G401 (cell line): ENCODE measurements at places on chromosomes 6 and 20.
A peak's percentile ranks its signal among the peaks of the same experiment; 100 is the strongest.

DNA sequence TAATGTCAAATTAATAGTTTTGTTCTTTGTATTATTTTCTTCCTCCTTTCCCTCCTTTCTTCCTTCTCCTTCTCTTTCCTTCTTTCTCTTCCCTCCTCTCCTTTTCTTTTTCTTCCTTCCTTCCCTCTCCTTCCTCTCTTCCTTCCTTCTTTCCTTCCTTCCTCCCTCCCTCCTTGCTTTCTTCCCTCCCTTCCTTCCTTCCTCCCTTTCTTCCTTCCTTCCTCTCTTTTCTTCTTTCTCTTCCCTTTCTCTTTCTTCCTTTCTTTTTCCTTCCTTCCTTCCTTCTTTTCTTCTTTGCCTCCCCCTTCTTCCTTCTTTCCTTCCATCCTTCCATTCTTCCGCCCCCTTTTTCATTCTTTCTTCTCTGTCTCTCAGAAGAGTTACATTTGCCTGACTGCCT, 518.2 kb upstream of the ID4 start:
- no peak for DNase-seq

DNA sequence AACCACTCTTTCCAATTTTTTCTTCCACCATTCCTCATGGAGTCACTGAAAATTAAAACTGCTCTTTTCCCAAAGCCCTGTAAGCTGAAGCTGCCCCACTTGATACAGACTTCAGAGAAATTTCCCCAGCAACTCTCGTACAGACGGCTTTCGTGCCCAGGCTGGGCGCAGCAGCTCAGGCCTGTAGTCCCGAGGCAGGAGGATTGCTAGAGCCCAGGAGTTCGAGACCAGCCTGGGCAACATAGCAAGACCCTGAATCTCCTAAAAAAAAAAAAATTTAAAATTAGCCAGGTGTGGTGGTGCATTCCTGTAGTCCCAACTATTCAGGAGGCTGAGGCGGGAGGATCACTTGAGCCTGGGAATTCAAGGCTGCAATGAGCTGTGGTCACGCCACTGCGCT, 6.6 kb downstream of the PPDPF start:
- no peak for DNase-seq

DNA sequence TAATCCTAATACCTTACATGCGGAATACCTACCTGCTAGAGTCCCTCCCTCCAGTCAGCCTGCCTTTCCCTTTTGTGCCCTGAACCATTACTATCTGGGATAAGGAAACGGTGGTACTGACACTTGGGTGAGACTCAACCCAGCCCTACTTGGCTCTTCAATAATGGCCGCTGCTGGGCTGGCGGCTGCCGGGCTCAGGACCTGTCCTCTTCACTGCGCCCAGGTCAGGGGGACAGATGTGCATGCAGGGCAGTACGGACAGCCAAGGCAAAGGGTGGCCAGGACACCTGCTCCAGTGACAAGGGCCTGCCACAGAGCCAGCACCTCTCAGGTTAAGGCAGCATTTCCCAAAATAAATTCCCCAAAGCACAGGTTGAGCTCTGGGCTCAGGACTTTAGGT, 29.9 kb downstream of the UBE2V1 start:
- no peak for DNase-seq

- no peak for DNase-seq
These were observed 109.7 kb downstream of the SMLR1 start for GRCh38 chr6:130936933-130937332.

GRCh38 chr20:4490606-4491280, 231.0 kb upstream of the PRND start:
- no peak for DNase-seq

DNA sequence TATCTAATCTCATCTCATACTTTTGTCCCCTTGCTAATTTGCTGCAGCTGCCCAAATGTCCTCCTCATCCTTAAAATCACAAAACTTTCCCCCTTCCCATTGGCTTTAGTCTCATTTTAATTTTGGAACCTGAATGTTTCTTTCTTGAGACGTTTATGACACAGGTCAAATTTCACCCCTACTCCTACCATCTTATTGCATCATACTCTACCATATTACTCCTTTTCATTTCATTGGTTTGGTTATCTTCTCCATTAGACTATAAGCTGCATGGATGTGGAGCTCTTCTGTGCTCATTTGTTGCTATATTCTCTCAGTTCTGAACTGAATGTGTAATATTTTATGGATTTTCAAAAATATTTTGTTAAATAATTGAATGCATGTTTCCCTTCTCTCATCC, 688.6 kb downstream of the CBLN4 start:
- no peak for DNase-seq

DNA sequence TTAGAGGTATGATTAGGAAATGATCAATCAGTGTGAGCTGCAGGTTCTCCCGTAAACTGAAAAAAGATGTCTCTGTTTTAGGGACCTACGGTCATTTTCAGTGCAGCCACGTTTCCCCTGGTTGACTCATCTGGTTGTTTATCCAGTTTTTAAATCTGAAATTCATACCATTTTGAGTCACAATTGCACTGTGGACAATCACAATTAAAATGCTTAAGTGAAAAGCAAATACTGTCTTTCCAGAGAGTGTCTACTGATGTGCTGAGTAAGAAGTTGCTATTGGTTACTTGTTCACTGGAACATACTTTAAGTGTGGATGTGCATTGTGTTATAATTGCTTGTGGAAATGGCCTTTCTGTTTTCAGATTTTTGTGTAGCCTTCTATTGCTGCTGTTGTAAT, 305.1 kb upstream of the SASH1 start:
- no peak for DNase-seq

DNA sequence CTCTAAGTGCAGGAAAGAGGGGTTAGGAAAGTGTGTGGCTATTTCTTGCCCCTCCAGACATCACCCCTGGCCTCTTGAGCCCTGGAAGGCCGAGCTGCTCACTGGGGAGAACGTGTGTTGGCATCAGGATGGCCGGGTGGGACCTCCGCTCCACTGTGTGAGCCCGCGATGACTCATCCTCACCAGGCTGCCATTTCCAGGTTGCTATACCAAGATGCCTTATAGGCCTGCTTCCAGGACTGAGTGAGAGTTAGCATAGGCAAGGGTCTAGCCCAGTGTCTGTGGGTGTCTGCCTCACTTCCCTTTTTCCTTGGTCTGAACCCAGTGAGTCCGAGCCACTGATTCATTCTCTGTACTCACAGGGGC, 105.0 kb downstream of the MRPL14 start:
- no peak for DNase-seq

DNA sequence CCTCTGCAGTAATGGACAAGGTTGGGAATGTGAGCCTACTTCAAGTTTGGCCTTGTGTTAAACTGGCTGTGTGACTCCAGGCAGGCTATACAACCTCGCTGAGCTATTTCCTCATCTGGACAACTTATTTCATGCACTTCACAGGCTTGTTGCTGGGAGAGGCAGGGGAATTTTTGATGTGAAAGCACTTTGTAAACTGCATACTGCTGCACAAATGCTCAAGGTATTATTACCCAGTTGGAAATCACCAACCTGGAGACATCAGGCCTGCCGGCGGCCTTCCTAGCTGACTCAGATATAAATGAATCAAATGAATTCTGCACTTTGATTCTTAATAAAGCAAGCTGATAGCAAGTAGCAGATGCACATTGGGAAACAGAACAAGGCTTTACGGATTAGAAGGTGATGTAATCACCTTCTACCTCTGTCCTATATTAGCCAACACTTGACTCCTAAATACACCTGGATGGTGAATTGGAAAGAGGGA, 10.1 kb downstream of the JARID2 start:
- DNase-seq = peak; percentile 44

GRCh38 chr6:111096246-111096645, 8.9 kb downstream of the SLC16A10 start:
- no peak for DNase-seq

DNA sequence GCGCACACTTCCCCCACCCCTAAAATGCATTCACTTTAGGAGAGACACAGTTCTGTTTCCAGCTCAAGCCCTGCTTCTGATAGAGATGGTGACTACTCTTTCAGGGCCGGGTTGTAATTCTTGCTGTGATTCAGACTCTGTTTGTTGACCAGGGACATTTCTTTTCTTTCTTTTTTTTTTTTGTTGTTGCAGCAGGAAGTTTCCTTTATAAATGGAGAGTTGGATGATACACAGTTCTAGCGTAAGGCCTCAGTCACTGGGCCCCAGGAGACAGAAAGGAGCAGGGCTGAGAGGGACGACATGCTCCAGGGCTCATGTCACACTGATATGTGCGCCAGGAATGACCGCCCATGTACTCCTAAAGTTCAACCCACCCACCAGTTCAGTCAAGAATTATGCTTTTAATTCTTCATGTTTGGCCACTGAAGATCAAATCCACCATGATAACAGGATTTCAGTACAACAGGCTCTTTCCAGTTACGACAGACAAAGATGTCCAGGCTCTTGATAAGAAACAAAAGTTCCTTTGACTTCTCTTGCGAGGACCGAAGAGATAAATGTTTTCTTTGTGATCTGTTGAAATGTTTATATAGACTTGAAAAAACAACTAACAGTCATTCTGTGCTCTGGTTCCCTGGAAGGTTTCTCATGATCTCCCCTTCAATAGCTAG, 142.5 kb downstream of the CD164 start:
- no peak for DNase-seq

- no peak for DNase-seq
These were observed 1008.3 kb downstream of the KIF16B start for GRCh38 chr20:15564981-15565380.

DNA sequence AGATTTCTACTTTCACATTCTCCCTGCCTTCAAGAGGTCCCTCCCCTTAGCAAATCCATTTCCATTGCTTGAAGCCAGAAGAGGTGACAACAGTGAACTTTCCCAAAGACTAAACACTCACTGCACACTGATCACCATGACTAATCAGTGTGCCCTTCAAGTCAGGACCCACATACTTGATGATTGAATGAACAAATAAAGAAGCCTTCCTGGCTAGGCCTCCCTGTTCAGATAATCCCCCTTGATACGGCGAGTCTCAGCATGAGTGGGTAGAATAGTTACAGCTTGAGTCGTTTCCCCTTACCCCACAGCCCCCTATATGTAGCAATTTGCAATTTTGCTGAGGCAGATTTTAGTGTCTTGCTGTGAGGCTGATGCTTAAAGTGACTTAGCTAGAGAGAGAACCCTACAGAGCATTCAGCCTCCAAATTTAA, 102.2 kb downstream of the UNC5CL start:
- no peak for DNase-seq

GRCh38 chr20:40506537-40506939, 182.5 kb downstream of the MAFB start:
- peak; percentile 3 for DNase-seq

GRCh38 chr6:136647363-136647852, 97.2 kb upstream of the MAP7 start:
- DNase-seq = no peak

DNA sequence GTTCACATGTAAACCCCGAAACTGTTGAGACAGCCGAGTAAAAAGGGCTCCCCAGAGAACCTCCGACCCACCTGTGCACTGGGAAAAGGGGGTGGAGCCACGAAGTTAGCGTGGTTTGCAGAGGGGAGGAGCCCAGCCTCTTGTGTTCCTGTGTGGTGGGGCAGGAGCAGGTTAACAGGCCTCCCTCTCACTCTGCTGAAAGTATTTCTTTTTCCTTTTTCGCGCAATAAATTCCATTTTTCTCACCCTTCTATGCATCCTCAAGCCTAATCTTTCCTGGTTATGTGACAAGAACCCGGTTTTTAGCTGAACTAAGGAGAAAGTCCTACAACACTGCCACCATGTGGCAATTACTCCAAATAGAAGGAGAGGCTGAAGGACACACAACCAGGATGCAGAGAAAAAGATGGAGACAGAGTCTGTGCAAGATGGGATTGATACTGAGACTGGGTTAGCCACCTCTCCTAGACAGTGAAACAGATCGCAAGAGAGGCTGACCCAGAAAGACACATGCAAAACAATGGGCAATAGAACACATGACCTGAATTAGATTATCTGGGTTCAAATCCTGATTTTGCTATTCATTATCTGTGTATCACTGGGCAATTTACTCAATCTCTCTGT, 168.7 kb upstream of the PRSS16 start:
- peak; percentile 68 for DNase-seq

DNA sequence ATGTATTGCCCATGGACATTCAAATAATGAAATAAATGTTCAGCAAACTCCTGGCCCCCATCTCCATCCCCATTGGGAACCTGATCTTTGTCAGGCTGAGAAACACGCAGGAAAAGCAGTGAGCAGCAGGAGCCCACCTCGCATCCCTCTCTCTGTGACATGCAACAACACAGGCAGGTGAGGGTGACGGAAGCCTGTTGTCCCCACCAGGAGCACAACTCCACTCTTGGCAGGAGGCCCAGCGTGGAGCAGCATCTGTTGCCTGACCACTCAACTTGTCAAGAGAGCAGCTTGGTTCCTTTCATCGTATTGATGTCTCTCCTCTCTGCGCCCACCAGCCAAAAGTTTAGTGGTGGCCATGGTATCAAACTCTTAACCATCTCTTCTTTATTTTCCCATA, 586.9 kb upstream of the ARID1B start:
- DNase-seq = no peak

DNA sequence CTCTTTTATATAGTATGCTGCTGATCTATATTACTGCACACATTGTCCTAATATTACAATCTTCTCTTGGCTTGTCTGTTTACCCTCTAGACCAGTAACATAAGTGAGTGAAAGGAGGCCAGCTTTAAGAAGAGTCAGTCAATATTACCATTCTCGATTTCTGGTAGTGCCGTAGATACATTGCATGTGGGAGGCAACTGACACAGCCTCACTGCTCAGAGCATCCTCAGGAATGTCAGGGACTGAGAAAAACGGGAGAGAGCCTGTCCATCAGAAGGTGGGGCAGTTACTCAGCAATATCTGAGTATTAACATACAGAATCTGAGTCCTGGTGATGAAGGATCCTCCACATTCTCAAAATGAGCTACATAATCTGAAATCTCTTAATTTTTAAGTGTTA, 259.9 kb downstream of the GJA1 start:
- DNase-seq = no peak

GRCh38 chr6:41080621-41081020, 7.8 kb downstream of the NFYA start:
- no peak for DNase-seq

GRCh38 chr20:34820805-34821578, 4.5 kb downstream of the NCOA6 start:
- no peak for DNase-seq

GRCh38 chr6:96789871-96790270, 47.4 kb downstream of the GPR63 start:
- DNase-seq = no peak

DNA sequence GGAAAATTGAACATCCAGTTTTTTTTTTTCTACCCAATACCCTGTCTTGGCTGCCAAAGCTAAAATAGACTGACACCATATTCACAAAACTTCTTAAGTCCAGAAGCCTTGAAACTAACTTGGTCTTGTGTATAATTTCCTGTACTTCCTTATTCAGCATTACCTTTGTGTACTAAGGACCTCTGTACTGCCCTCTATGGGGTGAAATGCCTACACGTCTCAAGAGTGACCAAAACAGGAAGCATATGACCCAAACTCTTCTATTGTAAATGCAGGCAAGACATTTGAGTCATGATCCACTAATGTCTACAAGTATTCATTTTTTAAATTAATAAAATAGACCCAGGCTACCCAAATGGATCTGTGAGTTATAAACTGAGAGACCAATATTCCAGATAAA, 50.4 kb downstream of the HMGCLL1 start:
- DNase-seq = no peak

- no peak for DNase-seq
These were observed 15.0 kb downstream of the MBOAT1 start for GRCh38 chr6:20197251-20197650.
